ENCODE measurements at places on chromosomes 1 and 21.

DNA sequence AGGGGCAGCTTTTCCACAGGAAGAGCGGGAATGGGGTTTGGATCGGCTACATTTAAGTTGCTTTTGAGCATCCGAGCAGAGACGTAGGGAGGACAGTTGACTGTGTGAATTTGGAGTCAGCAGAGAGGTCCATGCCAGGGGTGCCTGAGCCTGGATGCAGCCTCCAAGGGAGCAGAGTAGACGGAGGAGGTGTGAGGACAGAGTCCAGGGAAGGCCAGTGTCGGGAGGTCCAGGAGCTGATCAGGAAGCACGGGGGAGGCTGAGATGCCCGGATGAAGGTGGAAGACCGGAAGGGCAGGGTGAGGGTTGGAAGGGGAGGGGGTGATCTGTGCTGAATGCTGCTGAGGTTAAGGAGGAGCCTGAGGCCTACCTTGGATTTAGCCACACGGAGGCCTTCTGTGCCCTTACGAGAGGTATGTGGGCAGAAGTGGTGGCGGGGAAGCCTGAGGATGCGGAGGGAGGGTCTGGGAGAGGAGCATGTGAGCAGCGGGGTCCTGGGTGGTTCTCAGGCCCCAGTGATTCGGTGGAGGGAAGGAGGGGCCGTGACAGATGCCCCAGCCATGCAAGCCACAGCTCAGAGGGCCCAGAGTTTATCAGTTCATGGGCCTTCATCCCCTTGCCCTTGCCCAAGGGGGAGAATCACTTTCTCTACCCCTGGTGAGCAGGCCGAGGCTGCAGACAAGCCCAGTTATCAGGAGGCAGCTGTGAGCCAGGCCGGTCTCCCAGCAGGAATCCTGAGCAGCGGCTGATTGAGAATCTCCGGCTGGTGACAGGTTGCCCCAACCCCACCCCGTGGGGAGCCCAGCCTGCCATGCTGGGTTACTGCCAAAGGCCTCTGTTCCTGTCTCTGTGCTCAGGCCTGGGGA lies 54.0 kb upstream of the ACTL8 start:
- DNase-seq: no peak

DNA sequence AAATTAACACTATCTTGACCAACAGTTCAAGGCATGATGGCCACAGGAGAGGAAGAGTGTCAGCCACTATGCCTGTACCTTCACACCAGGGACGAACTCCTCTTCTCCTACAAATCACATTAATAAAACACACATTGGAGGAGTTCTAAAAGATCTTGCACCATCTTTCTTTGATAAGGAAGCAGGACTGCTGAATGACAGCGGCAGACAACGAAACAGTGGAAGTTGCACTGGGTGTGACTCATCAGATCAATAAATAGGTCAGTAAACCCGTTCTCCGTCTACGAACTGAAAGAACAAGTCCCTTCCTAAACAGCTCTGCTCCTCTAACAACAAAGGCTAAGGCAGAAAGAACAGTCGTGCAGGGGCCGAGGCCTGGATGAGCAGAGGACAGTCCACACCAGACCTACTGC lies 23.1 kb downstream of the UBE2G2 start:
- DNase-seq: no peak

GRCh38 chr1:38533772-38534472 lies 325.6 kb downstream of the RRAGC start:
- DNase-seq: no peak

DNA sequence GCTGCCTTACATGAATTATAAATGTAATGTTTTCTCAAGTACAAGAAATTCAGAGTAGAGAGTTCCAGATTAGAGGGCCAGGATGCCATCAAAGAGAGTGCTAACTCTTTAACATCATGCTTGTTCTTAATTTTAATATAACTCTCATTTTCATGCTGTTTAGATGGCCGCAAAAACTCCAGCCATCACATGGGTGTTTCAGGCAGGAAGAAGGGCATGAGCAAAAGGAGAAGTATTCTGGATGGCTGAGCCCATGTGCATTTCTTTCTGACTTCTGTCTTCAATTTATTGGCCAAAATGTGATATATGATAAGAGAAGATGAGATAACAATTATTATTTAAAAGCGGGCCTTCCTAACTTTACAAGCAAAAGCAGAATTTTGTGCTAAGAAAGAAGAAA lies 1328.6 kb downstream of the MRPL39 start:
- no peak for DNase-seq

DNA sequence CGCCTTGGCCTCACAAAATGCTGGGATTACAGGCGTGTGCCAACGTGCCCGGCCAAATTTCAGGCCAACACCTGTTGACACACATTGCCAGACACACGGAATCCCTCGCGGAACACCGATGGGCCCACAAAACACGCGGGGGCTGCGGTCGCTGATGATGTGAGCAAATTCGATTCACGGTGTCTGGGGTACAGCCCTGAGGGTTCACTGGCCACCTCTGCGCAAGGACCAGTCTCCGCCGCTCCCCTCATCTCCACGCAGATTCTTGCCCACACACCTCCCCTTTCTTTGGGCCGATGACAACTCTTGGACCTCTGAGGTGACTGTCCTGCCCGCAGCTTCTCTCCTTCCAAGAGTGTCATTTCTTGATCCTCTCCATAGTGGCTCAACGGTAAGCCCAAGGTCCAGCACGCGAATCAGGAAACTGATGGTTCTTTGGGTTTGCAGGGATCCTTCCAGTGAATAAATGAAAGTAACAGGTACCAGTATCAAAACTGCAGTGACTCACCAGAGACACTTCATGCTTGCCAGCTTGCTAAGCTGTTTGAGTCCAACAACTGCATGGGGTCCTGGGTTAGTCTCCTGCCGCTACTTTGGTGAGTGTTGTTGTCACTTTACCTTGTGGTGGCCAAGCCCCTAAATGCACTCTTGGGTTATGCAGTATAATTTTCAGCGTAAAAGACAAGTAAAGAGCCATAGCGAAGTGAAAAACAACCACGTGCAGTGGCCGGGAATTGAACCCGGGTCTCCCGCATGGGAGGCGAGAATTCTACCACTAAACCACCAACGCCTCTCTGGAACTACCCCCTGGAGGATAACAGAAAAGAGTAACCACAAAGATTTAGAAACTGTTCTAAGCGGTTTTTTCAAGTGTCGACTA lies 11.0 kb upstream of the RNU1-3 start:
- DNase-seq: no peak

GRCh38 chr1:23102289-23102688 lies 66.4 kb downstream of the LUZP1 start:
- no peak for DNase-seq

DNA sequence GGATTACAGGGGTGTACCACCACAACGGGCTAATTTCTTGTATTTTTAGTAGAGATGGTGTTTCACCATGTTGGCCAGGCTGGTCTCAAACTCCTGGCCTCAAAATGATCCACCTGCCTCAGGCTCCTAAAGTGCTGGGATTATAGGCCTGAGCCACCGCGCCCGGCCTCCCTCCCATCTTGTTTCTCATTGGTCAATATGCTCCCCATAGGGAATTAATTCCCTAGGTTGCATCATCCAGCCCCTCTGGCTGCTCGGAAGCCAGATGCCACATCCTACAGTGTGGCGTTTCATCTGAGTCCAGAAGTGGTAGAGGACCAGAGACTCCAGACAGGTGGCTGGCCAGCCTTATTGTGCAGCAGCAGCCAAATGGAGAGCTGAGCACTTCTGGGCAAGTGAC lies 11.5 kb upstream of the VASH2 start:
- no peak for DNase-seq

GRCh38 chr1:180040034-180040433 lies 85.4 kb downstream of the CEP350 start:
- DNase-seq: no peak

DNA sequence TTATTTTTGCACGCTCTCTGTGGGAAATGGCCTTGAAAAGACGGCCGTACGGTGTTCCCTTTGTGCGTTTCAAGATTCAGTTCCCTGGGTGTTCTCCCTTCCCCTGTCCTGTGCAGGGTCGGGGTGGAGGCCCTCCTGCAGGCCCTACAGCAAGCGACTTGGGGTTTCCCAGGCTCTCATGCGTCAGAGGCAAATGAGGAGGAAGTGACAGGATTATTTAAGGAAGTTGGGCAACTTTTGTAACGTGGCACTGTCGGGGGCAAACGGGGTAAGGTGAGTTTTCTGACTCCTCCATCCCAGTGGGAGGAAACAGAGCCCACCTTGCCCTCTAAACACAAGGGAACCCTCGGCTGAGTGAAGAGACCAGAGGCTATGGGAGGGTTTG lies 16.1 kb upstream of the AJAP1 start:
- DNase-seq: no peak

DNA sequence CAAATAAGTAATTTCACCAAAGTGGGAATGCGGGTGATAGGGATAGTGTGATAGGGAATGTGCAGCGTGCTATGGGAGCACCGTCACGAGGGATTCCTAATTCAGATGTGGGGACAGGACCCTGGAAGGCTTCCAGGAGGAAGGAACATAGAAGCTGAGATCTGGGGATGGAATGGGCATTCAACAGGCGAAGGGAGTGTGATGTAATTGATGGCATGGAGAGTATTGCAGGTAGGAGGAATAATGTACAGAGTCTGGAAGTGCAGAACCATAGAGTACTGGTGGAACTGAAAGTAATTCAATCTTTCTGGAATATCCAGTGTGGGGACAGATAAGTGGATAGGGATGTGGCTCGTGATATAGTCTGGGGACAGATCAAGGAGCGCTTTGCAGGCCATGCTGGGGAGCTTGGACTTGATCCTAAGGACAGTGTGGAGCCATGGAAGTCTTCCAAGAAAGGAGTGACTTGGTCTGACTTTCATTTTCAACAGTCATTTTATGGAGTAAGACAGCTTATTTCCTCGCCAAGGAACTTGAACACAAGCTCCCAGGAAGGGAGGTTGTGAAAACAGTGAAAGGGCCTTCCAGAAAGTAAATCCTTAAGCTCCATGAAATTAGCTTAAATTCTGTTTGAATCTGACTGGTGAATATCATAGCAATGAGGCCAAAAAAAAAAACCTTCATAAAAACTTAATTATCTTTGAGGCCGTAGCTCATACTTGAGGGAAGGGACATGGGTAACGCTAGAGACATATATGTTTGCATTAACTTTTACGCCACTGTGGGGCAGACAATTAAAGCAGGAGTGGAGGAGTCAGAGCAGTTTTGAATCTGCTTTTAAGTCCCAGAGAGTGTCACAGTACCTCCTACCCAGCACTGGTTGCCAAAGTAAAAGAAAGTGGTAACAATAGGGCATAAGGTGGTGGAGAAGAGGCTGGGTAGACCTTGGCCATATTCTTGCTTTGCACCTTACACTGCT lies 55.8 kb downstream of the ROR1 start:
- no peak for DNase-seq

GRCh38 chr1:105997516-105997915 lies 1059.0 kb upstream of the PRMT6 start:
- DNase-seq: no peak

DNA sequence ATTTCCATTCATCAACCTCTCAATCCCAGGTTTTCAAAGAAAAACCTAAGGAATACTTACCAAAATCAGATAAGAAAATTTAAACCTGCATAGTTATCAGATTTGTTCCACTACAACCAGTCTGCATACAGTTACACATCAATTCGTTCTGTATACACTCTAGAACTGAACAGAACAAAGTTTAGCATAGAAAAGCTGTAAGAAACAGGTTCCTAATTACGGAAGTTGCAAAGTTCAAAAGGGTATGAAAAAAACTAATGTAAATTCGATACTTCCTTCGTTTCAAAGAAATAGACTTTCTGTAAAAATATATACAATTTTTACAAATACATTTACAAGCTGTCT lies 3.1 kb downstream of the MCL1 start:
- DNase-seq: no peak

DNA sequence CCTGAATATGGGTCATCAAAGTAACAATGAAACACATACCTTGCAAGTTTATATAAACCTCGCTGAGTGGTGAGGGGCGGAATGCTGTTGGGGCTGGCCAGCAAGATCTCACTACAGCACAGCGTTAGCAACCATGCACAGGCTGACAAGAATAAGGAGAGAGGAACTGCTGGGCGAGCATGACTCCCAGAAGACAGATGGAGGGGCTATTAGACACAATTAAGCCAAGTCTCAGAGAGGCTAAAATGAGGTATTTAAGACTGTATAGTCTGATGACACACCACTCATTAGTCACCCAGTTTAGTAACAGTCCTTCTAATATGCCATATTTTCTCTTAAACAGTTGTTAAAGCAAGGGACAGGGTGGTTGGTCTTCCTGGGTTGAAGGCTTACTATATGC lies 340.2 kb upstream of the NR5A2 start:
- DNase-seq: no peak

DNA sequence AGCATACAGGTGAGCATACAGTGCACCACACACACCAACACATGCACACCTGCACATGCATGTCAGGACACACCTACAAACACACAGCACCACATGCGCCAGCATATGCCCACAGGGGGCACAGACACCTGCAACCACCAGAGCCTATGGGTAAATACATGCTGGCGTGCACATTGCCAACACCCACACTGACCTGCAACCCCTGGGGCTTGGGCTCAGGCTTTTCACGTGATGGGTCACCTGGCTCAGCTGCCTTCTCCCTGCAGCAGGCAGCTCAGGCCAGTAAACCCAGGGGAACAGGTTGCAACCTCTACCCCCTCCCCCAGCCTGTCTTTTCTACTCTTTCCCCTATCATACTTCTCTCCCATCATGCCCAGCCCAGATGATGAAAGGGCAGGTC lies 8.1 kb downstream of the CD247 start:
- DNase-seq: no peak

DNA sequence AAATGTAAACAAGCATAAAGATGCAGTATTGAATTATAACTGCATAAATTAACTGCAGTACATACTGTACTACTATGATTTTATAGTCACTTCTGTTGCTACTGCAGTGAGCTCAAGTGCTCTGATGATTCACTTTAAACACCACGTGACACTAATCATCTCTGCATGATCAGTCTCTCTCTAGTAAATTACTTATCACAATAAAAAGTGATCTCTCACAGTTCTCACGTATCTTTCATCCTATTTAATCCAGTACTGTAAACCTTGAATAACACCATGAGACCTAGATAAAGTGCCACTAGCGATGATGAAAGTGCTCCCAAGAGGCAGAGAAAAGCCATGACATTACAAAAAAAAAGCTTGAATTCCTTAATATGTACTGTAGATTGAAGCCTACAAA lies 1242.0 kb downstream of the AMY1C start:
- no peak for DNase-seq

DNA sequence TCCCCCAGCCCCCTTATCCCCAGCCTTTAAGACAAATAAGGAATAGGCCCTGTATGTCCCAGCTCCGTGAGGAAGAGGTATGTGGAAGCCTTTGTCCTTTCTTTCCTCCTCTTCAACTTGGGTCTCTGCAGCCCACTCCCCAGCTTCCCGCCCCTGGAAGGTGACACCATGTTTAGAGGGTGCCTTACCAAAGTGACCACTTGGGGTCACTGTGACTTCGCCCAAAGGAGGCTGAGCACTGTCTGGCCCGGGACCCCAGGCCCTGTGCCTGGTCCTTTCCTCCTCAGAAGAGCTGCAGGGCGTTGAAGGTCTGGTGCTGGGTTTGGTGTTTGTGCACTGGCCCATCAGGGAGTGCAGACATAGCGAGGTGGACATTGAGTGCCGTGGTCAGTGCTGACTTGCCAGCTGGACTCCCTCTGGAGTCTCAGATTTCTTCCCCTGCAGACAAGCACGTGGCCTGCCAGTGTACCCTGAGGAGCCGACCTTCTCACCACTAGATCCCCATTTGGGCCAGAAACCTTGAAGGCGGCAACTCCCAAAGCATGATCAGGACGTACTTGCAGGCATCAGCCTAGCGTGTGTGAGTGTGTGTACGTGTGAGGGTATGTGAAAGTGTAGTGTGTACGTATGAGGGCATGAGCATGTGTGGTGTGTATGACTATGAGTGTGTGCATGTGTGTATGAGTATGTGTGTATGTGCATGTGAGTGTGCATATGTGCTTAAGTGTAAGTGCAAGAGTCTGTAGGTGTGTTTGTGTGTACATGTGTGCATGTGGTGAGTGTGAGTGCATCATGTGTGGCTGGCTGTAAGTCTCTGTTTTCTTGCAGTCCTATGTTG lies 181.4 kb upstream of the KIAA0040 start:
- DNase-seq: no peak

Data from activated T-helper 1 cell treated with anti-CD3 and anti-CD28 coated beads, Interleukin-2, amount 50 U/mL, for 16 hours (primary cell).